ENCODE measurements at places on chromosomes 13 and 19.

- no peak for DNase-seq
Measured at GRCh38 chr13:25420161-25420560, 48.4 kb downstream of the ATP8A2 start.

DNA sequence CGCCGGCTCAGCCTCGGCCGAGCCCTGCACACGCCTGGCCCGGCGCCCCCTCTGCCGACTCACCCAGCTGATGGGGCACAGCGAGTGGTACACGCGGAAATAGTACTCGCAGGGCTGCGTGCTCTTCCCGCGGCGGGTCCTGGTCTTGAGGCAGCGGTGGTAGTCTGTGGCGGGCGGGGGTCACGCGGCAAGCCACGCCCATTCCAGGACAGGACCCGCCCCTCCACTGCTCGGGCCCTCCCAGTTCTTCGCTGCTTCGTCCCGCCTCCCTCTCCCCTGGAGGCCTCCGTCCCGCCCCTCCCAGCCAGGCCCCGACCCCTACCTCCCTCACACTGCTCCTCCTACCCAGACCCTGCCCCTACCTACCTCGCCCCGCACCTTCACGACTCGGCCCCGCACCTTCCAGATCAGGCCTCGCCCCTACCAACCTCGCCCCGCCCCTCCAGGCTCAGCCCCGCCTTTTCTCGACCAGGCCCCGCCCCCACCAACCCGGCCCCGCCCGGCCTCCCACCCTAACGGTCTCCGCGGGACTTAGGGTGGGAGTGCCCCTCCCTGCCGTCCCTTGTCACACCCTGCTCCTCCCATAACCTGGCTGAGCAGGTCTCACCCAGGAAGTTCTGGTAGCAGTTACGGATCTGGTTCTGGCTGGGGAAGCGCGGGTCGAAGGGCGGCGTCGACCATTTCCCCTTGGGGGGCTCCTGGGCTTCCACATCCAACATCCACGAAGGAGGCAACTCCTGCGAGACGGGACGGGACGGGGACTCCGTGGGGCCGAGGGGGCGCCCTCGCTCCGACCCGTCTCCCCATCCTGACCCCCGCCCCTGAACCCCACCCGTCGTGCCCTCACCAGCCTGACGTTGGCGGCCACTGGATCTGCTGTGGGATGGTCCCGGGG is 469 bp downstream of the COX6B2 start:
- DNase-seq, result peak; percentile 84

- DNase-seq, result no peak
Measured at GRCh38 chr19:1079566-1080111, 12.7 kb downstream of the ARHGAP45 start.

DNA sequence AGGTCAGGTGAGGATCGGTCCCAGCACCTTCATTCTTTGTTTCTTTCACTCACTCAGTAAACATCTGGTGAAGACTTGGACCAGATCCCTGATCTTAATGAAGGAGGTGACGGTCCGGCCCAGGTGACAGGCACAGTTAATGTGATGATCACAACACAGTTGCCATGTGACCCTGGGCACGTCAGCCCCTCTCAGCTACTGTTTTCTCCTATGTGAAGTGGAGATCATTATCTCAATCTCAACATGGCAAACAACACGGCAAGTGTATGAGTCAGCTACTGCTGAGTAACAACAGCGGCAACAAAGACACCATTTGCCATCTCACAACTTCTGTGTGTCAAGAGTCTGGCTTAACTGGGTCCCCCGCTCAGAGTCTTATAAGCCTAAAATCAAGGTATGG is 74.6 kb downstream of the GNG7 start:
- no peak for DNase-seq

- no peak for DNase-seq
Measured at GRCh38 chr19:50636317-50637085, 3.2 kb downstream of the SYT3 start.

GRCh38 chr19:9674663-9675357 is at the start of gene ZNF562:
TSS of gene ZNF562 (minus strand) at chr19:9675100. CDS start at chr19:9660744, 14,356 bp downstream.
- peak; percentile 69 for DNase-seq

DNA sequence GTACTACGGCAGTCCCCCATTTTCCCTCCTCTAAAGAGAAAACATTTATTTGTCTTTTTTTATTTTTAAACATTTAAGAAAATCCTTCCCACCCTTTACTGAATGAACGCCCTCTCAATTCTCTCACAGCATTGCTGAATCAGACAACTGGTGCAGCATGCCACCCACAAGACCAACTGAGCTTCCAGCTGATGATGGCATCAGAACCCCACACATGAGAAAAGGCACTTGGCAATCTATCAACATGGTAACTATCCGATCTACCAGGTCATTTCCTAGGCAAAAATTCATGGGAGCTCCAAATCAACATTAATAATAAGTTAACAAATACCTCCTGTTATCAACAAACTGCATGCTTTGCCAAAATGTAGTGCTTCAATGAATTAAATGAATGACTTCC is 43.1 kb downstream of the LHFPL6 start:
- no peak for DNase-seq

- DNase-seq, result no peak
Measured at GRCh38 chr19:12647490-12648071, 19.0 kb downstream of the MAN2B1 start.

- no peak for DNase-seq
Measured at GRCh38 chr19:45585158-45585577, 566 bp upstream of the OPA3 start.

DNA sequence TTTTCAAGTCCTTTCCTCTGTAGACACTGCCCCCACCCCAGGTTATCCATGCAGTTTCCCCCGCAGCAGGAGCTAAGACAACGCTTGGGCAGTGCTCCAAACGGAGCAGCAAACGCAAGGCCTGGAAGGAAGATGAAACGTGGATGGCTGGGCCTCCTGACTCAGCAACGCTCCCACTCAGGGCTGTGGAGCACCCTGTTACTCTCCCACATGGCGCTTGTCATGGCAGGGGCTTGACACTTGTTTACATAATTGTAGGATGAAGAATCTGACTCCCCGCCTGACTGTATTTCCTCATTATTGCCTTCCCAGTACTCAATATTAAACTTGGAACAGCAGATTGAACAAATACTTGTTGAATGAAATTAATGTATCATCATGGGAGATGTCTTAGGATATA is 799 bp upstream of the C1QTNF9B start:
- DNase-seq, result no peak

DNA sequence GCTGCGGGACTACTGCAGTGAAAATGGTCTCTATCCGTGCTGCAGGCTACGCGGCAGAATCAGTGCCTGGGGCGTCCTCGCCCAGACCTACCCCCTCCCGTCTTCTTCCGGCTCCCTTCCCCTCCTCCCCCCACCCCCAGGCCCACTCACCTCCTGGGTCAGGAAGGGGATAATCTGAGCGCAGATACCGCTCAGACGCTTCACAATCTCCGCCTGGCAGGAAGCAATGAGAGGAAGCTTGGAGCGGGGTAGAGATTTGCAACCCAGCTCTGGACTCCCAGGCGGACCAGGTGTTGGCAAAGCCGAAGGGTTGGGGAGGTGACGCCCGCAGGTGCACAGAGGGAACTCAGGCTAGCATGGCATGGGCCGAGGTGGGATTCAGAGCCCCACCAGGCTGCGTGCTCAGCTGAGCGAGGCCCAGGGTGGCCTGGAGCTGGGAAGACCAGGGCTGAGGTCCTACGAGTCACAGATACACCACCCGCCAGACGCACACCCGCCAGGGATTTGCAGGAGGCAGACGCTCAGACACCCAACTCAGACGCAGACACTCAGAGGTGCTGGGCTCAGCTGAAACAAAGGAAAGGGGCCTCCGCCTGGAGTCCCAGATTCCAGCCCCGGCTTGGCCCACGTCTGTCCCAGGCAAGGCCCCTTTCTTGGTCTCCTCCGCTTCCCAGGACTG is 4.1 kb downstream of the TLE2 start:
- DNase-seq, result no peak

GRCh38 chr13:48167866-48168265 is 65.1 kb upstream of the ITM2B start:
- DNase-seq, result no peak

DNA sequence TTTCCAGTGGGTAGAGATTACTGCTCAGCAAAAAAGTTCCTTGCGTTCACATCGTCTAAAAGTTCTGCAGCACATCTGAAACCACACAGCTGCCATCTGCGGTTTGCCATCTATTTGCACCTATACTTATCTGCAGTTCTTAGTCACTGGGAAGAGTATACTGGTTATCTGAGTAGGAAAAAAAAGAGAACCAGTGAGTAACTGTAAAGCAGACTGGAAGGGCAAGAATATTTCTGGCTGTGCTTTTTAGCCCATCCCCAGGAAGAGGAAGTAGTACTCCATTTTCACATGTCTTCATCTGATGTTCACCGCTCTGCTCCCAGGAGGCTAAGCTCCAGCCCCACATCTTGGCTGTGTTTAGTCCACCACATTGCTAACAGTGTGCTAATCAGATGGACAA is 35.6 kb downstream of the EFNB2 start:
- DNase-seq, result no peak

- DNase-seq, result no peak
Measured at GRCh38 chr19:8161135-8161646, 11.8 kb upstream of the FBN3 start.

DNA sequence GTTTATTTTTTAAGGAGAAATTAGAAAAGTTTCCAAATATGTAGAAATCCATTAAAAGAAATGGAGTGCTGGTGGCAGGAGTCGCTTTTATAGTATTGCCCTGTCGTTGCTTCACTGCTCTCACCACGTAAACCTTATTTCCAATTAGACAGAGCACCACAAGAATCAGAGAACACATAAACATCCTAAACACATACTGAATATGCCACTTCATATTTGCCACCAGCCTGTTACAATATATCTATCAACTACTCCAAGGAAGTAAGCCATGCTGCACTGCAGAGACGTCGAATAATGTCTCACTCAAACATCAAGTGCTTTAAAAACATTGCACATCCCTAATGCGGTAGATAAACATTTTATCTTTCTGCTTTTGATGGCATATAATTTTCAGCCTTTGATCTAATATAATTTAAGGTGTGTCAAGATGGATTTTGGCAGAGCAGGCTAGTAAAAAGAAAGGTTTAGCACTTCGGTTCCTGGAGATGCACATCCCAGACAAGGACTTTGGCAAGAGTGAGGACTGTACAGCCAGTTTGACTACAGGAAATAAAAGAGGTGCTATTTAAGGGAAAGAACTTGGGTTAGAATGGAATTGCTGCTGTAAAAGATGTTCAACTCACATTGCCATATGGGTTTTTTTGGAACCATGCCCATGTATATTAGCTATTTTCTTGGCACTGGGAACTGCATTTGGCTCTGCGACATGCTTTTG is 932.3 kb downstream of the EFNB2 start:
- no peak for DNase-seq

- no peak for DNase-seq
Measured at GRCh38 chr13:74289861-74290773, 155.9 kb upstream of the KLF12 start.

- DNase-seq, result no peak
Measured at GRCh38 chr19:11693505-11694499, 44.9 kb downstream of the ZNF823 start.

- no peak for DNase-seq
Measured at GRCh38 chr19:18417250-18418028, 1.8 kb upstream of the SSBP4 start.

DNA sequence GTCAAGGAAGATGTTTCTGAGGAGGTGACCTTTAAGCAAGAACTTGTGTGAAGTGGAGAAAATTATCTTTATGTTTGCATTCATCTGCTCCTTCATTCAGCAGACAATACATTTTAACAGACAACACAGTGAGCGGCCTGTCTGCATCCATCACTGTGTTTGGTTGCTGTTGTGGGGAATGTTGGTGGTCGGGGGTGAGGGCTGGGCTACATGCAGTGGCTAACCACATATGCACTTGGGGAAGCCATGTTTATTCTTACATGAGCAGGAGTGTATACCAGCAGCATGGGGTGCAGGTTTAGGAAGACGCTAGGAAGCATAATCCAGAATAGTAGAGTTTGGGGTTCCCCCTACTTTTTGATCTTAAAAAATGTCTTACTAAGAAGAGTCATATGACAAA is 66.4 kb downstream of the DHRS12 start:
- DNase-seq, result no peak

DNA sequence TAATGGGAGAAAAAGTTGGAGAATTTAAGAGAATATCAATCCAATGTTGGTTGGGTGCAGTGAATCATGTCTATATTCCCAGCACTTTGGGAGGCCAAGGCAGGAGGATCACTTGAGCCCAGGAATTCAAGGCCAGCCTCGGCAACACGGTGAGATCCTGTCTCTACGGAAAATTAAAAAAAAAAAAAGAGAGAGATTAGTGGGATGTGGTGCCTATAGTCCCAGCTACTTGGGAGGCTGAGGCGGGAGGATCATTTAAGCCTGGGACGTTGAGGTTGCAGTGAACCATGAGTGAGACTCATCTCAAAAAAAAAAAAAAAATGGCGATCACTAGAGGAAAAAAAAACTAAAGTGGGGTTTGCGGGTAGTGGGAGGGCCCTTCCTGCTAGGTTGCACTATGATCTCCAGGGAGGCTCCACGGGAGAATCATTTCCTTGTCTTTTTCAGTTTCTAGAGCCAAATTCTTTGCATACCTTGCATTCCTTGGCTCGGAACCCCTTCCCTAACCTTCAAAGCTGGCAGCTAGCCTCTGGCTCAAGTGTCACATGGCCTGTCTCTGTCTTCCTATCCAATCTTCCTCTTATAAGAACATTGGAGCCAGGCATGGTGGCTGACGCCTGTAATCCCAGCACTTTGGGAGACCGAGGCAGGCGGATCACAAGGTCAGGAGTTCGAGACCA is 5.8 kb upstream of the ERCC2 start:
- no peak for DNase-seq

GRCh38 chr13:22336460-22336859 is 665.6 kb downstream of the FGF9 start:
- DNase-seq, result no peak

- no peak for DNase-seq
Measured at GRCh38 chr19:18114483-18114882, 16.9 kb downstream of the MAST3 start.

- DNase-seq, result no peak
Measured at GRCh38 chr19:38727868-38728660, 16.2 kb downstream of the CAPN12 start.

DNA sequence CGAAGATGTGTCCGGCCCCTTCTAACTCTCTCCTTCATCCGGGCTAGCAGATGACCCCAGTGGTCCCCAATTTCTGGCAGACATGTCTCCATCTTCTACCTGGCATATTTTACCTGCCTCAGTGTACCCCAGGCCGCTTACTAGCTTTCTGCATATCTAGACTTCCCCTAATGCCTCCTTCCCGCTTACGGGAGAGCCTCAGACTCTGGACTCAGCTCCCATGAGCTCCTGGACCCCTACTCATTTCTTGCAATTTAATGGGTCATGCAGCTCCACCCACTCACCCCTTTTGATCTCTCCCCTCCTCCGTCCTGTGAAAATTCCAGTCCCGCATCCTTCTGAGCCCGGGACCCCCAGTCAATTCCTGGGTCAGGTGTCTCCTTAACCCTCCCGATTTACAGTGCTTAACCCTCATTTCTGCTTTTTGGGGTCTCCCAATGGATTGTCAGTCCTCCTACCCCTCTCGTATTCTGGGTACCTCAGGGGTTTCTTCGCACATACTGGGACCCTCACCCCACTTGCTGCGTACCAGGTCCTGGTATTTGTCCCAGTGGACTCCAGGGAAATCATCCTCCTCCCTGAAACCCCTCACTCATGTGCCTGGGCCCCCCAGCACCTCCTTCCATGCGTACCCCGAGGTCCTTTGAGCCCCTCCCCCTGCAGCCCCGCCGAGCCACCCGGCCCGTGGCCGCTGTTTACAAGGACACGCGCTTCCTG is 500 bp upstream of the JUNB start:
- no peak for DNase-seq

Data from 8988T (cell line).